ENCODE measurements at places on chromosomes 6 and 20.

- DNase-seq = no peak
These were observed 104.9 kb downstream of the OGFRL1 start for GRCh38 chr6:71393471-71393870.

DNA sequence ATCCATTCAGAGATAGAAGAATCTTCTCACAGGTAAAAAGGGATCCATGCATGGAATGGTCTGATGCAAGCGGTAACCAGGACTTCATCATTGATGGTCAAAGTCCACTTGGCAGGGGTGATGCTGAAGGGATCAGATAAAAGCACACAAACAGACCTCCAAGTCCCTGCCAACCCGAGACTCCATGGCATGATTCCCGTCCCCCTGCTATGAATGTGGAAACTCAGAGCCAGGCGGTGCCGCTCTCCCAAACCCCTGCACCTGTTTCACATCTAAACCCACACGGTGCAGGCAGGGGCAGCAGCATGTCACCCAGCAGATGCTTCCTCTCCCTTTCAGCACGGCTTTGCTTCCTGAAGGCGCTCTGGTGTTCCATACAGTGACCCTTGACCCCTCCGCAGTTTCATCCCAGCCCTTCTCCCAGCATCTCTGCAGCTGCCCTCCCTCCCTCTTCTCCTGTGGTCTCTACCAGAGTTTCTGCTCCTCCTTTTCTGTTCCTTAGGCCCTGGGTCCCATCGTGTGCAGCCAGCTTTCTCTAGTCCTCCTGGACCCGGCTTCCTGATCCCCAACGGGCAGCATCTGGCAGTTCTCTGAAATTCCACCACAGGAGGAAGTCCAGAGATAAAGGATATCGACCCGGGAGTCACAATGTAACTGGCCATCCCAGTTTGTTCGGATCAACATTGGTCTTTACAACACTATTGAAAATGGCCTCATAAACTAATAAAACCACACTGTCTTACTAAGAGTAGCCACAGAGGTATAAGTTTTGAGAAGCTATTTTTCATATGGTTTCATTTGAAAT is 235.0 kb downstream of the TTLL2 start:
- DNase-seq = no peak

DNA sequence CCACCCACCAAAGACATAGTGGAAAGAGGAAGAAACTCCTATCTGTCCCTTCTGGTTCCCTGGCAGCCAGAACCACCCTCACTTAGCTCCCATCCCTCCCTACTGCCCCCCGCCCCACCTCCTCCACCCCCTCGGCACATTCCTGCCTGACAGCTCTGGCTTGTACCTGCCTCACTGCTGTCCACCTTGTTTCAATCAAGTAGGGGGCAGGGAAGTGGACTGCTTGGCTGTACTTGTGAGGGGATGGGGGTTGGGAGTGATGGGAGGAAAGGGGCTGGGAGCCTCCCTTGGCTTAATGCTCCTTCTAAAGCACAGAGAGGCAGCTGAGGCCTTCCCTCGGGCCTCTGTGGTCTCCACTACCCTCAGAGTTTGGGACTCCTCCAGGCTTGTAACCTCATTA is 22.1 kb upstream of the ZNF76 start:
- no peak for DNase-seq

DNA sequence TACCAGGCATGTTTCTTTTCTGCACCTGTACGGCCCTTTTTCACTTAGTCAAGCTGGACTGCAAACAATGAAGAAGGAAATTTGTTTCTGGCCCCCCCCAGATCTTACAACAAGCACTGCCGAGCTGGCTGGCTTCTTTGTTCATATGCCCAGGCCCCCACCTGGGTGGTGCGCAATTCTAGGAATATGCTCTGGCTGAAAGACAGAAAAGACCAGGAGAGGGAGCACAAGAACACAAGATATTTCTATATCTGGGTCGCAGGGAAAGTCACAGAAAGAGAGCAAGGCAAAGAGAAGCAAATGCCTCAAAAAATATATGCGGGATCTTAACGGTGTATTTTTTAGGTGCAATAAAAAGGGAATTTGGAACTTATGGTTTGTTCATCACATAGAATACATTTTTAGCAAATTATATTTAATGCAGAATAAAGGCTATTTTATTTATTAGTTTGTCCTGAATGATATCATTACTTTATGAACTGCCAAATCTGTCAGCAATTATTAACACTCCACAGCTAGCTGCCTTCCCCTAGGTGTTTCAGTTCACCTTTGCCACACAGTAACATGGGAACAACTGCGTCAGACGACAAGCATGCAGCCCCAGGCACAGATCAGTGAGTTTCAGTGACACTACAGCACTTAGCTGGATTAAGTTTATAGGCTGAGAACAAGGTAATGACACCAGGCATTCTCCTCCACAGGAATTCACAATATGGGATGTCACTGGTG is 76.5 kb downstream of the GJA10 start:
- peak; percentile 26 for DNase-seq

- DNase-seq = no peak
These were observed 1.7 kb upstream of the VSTM2L start for GRCh38 chr20:37901240-37901639.

DNA sequence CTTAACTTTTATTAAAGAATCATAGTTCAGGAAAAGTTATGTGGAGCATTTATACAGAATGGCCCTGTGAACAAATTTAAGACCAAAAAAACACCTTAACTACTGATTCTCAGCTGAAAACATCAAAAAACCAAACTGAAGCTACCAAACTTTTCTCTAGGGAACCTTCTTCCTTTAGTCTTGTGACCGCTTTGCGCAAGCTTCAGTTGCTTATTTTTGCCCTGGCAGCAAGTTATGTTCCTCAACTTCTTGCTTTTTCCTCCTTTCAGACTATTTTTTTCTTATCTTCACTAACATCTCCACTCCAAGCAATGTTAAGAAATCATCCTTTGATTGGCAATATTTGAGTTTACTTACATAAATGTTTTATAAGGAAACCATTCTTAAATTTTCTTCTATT is 100.1 kb downstream of the MYB start:
- no peak for DNase-seq

DNA sequence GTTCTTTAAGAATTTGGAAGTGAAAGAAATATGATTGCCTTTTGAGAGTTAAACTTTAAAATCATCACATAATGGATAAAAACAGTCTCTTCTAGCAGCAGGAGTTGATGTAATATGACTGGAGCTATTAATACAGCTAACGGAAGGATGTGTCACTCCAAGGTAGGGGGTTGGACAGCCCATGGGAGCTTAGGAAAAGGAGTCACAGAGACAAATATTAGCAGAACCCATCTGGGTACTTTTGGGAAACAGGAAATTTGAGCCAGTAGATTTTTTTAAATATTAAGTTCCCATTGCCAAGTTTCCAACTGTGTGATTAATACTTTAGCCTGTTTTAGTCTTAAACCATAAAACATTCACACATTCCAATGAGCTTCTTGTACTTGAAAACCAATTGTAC is 164.7 kb upstream of the RIMS1 start:
- DNase-seq = no peak

DNA sequence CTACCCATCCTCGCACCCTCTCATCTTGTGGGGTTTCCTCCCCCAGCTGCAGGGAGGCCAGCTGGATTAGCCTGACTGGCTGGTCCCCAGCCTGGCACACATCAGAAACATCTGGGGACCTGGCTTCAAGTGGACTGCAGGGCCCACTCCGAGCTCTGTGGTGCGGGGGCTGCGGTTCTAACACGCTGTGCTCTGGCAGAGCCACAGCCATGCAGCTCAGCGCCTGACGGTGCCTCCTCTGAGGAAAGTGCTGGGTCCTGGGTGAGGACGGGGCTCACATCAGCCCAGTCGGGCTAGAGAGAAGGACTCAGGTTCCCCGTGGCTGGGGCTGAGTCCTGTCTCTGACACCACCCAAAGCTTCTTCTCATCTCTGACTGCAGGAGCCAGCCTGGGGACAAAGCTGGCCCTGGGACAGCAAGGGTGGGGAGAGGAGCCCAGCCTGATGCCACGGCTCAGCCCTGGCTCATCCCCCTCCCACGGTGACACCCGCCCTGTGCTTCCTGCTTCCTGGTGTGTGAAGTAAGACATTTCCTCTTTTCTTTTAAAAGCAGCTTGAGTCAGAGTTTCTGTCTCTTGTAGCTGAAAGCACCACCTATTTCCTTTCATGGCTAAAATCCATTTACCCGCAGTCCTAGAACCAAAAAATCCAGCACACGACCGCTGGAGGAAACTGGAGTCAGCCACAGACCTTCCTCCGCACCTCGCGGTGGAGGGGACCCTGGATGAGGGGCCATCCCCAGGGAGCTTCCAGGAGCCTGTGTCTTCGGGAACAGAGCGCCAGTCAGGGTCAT is 127.4 kb upstream of the AFDN start:
- DNase-seq = no peak
